ENCODE measurements at places on chromosomes 6 and 20.

DNA sequence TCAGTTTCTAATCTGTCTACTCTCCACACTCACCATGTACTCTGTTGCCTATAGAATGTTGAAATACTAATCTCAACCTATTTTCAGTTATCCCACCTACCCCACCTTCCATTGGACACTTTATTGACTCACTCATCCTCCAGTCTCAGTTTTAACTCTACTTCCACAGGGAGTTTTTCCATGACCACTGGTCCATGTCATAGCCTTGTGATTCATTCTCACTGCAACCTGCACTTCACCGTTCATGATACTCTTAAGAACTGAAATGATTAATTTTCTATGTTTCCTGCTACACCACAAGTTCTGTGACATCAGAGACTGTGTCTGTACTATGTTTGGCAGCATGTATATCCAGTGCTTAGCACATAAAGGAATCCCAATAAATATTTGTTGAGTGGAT lies 122.8 kb upstream of the HSF2 start:
- no peak for DNase-seq

- DNase-seq, result no peak
These were observed 324.8 kb downstream of the SMOC2 start for GRCh38 chr6:168765752-168766151.

DNA sequence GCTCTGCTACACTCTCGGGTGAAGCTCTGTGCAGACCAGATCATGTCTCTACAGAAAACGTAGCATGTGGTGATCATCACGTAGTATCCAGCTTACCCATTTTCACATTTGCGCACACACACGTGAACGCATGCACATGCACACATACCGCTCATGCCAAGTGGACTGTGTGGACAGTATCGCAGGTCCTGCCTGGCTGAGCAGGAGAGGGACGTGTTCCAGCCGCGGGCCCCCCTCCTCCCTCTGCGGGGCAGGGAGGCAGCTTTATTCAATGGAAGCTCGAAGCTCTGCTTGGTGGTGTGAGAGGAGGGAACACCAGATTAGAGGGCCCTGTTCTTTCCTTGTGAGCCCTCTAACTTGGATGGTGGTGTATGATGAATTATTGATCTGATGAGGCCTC lies 51.1 kb downstream of the CDH26 start:
- no peak for DNase-seq

- no peak for DNase-seq
These were observed 6.5 kb downstream of the PLEKHG1 start for GRCh38 chr6:150606168-150606591.

- no peak for DNase-seq
These were observed 140.6 kb downstream of the TTLL2 start for GRCh38 chr6:167465482-167465881.

GRCh38 chr6:105902401-105903031 lies 183.6 kb upstream of the PRDM1 start:
- no peak for DNase-seq

DNA sequence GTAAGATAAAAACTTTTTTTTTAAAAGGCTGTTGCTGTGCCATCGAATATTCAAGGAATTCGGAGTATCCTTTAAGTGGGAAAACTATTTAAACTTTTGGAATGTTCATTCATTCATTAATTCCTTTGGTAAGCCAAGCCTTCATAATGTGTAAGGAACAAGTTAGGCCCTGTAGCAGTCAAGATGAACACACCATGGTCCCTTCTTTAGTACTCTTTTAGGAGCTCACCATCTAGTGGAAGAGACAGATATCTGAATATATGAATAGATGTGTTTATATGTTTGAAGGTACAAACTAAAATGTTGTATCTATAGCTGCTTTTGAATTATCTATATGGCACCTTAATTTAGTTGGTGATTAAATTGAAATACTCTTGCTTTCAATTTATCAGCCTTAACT lies 5.8 kb downstream of the SPO11 start:
- DNase-seq, result no peak

DNA sequence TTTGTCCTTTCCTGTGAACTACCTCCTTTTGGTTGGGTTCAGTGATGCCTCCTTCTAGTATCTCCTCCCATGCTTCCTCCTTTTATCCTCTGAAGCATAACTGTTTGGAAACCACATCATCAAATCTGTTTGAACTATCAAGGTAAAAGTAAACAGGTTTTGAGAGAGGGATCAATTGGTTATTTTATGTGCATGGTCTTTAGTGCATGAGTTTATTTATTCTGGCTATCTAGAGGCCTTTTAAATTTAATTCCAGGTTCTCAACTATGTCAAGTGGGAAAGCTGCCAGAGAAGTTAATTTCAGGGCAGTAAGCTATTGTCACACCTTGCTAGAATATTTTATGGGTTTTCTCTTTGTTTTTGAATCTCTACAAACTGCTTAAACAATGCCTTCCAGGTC lies 54.1 kb downstream of the WASF1 start:
- no peak for DNase-seq

GRCh38 chr6:26330859-26331217 lies 34.2 kb upstream of the BTN3A2 start:
- DNase-seq, result no peak

- no peak for DNase-seq
These were observed 58.7 kb upstream of the SLC2A12 start for GRCh38 chr6:134111062-134111677.

- DNase-seq, result no peak
These were observed 36.8 kb upstream of the L3MBTL3 start for GRCh38 chr6:129981598-129981997.

DNA sequence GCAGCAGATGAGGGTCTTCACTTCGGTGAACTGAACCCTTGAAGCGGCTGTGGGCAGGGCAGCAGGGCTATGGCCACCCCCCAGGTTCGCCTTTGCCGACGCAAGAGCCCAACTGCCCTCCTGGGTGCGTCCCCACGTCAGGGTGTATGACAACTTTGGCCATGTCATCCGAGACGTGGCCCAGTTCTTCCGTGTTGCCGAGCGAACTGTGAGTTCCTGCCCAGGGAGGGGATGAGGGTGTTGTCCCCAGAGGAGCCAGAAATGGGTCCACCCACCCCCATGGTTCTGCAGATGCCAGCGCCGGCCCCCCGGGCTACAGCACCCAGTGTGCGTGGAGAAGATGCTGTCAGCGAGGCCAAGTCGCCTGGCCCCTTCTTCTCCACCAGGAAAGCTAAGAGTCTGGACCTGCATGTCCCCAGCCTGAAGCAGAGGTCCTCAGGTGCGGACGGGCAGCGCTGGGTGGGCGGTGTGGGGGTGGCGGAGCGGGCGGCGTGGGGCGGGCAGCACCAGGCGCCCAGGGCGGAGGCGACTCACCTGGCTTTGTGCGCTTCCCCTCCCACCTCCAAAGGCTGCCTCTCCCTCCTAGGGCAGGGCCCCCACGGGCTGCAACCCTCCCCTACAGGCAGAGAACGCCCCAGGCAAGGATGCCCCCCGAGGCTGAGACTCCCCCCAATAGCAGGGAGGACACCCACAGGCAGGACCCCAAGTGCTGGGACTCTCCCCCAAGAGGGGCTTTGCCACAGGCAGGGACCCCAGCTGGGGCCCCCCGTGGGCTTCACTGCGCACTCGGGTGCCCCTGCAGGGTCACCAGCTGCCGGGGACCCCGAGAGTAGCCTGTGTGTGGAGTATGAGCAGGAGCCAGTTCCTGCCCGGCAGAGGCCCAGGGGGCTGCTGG lies 6.2 kb upstream of the TNFRSF6B start:
- DNase-seq, result no peak

DNA sequence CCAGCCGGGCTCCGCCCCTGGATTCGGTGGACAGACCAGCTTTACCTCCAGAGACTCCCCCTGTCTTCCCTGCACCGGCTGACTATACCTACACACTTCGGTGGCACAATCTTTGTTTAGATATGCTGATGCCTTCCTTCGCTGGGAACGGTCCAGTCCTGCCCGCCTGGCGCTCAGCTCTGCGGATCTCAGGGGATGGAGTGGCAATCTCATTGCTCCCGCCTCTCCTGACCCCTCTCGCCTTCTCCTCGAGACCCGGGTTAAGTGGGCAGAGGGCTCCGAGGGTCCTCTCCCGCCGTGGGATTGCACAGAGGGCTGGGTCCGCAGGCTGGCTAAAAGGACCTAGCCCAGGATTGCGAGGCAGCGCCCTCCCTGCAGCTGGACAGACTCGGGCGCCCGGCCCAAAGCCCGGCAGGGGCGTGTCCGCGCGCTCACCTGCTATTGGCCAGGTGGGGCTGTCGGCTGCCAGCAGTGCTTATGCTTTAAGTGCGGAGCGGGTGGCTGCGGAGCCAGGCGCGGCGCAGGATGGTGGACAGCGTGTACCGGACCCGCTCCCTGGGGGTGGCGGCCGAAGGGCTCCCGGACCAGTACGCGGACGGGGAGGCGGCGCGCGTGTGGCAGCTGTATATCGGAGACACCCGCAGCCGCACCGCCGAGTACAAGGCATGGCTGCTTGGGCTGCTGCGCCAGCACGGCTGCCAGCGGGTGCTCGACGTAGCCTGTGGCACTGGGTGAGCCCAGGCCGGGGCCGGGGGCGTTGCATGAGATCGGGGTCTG lies at the start of gene GNMT:
TSS of gene GNMT (plus strand) at position 512 of the 777 bp plus-strand sequence. CDS start at position 526, 14 bp downstream.
- DNase-seq, result peak; percentile 29

DNA sequence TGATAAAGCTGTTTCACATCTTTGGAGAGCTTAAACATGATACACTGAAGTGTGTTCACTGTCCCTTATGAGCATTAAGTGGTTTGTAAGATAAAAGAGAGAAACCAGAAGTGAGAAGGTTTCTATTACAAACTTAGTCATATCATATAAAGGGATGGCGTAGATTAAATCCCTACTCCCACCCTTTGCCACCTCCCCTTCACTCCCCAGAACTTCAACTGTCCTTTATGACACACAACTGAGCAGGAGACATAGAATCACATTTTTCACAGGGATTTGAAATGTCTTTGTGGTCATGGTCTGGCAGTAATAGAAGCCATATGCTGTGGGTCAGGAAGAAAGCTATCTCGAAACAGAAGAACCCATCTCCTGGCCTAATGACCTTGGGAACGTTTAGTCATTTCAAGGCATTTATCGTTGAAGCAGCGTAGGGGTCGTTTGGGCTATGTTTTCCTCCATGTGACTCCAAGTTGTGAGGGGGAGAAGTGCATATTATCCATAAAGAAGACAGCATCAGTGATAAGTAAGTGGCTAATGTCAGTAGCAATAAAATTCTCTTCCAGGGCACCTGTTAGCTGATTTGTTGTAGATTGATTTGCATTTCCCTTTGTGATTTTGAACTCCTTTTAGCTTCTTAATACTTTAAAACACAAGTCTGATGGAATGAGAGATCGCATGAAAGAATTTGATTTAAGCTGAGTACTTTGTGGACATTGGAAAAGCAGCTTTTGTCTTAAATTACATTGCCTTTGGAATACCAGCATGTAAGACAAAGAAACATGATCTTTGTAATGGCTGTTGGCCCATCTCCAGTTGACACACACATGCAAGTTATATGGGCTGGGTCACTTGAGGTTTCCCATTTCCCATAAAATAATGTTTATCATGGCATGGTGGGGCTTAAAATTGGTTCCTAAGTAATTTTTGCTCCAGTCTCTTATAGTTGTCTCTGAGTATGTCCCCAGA lies 501.5 kb upstream of the FLRT3 start:
- DNase-seq, result no peak

DNA sequence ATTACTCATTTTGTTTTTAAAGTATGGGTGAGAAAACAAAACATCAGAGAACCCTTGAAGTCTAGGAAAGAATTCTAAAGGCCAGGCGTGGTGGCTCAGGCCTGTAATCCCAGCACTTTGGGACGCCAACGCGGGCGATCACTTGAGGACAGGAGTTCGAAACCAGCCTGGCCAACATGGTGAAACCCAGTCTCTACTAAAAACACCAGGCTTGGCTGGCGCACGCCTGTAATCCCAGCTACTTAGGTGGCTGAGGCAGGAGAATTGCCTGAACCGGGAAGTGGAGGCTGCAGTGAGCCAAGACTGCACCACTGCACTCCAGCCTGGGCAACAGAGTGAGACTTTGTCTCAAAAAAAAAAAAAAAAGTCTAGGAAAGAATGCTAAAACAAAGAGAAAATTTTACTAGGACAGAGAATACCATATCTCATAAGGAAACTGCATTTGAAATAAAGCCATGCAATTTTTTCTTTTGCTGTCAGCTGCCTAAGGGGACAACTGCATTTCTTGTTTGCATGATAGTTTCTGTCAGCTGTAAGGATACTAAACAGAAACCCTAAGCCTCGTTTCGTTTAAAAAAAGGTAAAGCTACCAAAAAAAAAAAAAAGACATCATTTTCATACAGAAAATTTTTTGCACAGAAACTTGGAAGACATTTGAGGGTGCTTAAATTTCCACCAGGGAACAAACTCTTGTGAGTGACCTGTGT lies 32.1 kb downstream of the SMLR1 start:
- DNase-seq, result no peak

- no peak for DNase-seq
These were observed 220.4 kb downstream of the KHDC1L start for GRCh38 chr6:73004861-73005260.

- DNase-seq, result no peak
These were observed 15.2 kb downstream of the TFEB start for GRCh38 chr6:41720262-41720620.

DNA sequence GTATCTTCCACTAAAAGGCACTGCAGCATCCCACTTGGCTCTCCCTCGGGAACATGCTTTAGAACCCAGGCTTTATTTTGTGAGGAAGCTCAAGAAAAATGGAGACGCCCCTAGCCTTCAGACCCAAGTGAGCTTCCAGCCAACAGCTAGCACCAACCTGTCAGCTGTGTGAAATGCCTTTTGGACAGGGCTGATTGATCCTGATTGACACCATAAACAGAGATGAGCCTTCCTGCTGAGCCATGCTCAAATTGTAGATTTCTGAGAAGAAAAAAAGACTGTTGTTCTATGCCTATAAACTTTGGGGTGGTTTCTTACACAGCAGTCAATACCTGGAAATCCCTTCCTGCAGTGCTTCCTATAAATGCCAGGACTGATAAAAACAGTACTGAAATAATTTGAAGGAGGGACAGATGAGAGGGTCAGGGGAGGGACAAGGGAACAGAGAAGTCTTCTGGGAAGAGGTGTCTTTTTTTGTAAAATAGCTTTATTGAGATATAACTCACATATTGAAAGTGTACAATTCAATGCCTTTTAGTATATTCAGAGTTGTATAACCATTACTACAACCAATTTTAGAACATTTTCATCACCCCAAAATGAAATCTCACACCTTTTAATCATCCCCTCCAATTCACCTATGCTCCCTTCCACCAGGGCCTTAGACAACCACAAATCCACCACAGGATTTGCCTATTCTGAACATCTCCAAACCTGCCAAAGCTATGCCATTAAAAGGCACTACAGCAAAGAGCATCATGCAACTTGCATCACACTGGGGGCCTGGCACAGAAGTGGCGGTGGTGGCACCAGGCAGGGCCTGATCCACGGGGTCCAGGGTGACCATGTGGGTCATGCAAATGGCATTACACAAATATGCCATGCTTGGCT lies 2.7 kb upstream of the STK4 start:
- DNase-seq, result no peak

Data from activated T-helper 1 cell treated with anti-CD3 and anti-CD28 coated beads, Interleukin-2, amount 50 U/mL, for 16 hours (primary cell).